Esophagus mucosa (tissue), 1 donor: ENCODE measurements at places on chromosomes 2 and 18.

GRCh38 chr2:105287692-105288091 lies 41.8 kb downstream of the TGFBRAP1 start:
- ATAC-seq, result no peak

- no peak for ATAC-seq
Measured at GRCh38 chr2:105777031-105777482, 32.3 kb downstream of the NCK2 start.

- no peak for ATAC-seq
Measured at GRCh38 chr18:76923485-76924085, 101.2 kb downstream of the ZNF236 start.

DNA sequence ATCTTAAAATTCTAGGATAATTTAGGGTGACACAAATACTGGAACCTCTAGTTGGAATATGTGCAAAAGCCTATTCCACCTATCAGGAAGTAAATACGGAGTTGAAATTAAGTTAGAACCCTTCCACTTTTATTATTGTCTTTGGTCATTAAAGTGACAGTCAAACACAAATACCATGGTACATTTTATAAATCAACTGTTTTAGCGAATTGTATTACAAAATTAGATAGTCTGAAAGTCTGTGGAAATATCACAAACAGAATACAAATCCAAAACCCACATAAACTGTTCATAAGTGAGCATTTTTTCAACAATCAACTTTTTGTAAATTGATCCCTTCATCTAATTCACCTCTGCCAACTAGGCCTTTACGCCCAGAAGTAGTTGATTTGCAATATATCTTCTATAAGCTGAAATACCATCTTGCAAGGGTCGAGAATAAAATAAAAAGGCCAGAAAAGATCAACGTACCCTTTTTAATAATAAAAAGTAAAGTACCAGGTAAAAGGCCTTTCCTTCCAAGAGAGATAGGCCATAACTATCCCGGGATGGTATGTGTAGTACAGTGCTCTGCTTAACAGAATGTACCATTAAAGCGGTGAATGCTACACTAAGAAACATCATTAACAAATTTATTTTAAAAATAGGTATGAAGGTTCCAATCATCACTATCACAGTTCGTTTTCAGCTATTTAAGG lies 1.3 kb downstream of the USP34 start:
- no peak for ATAC-seq

- ATAC-seq, result no peak
Measured at GRCh38 chr2:100702438-100703109, 117.4 kb upstream of the NPAS2 start.
